ENCODE measurements at places on chromosomes 5 and 9.

GRCh38 chr5:54309691-54310432, 511 bp downstream of the ARL15 start:
- no peak for DNase-seq

- DNase-seq, result no peak
Observed at GRCh38 chr9:8844549-8844948, 1045.0 kb upstream of the DMAC1 start.

DNA sequence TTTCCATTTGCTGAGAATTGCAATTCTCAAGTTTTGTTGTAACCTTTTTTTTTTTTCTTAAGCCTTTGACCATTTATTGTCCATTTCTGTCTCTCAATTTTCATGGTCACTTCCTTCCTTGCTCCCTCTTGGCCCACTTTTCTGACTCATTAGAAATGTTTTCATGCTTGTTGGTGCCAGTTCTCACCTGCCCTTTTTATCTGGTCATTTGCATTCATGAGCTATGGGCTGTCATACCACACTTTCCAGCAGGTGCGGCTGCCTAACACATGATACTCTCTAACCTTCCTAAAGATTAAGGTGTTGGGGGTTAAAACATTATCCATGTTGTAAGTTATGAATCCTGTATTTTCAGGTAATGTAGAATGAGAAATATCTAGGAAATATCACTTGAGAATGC, 150.5 kb upstream of the TLX3 start:
- DNase-seq, result no peak

DNA sequence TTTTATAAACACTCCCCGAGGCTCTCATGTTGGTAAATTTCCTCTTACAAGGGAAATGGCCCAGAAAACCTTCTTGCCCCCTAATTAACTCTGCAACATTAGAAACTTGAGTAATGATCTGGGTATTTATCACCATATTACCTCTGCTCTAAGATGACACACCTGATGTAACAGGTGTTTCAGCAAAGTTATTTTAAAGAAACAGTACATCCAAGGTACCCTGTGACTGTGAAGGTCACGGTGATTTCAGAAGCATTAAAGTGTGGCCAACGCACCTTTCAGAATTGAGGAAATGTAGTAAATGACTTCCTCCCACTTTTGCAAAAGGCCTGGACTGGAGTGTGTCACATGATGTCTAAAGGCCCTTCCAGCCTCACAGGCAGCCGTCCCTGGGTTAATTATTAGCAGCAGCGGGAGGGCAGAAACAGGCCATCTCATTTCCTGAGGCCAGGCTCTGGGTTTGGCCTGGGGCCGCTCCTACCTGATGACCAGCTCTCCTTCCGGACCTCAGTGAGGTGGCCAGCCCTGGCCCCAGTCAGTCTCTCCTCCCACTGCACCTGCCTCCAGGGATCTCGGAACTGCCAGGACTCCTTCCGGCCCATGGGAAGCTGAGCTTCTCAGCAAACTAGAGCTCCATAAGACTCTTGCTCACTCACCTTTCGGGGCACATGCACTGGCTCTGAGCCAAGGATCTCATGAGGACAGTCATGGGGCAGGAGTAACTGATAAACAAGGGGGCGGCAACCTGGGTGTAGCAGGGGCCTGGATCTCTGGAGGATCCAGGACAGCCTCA, 20.7 kb downstream of the PTPN3 start:
- no peak for DNase-seq

GRCh38 chr5:55051357-55051756, 27.3 kb downstream of the GZMK start:
- no peak for DNase-seq

DNA sequence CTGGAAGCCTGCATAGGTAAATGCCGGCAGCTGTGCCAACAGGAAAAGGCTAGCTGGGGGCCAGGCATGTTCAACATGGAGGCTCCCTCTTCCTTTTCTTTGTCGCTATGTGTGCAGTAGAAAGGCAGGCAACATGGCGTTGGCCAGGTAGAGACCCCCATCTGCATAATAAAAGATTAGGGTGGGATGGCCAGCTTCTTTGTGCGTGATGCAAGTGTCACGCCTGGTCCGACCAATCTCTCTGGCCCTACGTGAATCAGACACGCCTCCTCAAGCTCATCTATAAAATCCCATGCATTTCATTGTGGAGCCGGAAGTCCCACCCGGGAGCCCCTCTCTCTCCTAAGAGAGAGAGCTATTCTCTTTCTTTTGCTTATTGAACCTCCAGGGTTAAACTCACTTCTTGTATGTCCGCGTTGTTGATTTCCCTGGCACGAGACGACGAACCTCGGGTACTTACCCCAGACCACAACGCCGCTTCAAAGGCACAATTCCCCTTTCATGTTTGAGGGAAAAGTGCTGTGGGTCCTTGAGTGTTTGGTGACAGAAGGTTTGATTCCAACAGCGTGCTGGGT, 25.0 kb upstream of the C5orf47 start:
- no peak for DNase-seq

- DNase-seq, result no peak
Observed at GRCh38 chr9:13215791-13216554, 63.5 kb downstream of the MPDZ start.

DNA sequence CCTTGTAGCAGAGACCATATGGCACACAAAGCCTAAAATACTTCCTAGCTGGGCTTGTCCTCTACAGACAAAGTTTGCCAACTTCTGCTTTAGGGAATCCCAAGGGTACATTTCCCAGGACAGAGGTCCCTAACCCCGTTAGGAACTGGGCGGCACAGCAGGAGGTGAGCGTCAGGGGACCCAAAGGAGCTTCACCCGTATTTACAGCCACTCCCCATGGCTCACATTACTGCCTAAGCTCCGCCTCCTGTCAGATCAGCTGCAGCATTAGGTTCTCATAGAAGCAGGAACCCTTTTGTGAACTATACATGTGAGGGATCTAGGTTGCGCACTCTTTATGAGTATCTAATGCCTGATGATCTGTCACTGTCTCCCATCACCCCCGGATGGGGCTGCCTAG, 88.5 kb upstream of the TRPM3 start:
- no peak for DNase-seq

DNA sequence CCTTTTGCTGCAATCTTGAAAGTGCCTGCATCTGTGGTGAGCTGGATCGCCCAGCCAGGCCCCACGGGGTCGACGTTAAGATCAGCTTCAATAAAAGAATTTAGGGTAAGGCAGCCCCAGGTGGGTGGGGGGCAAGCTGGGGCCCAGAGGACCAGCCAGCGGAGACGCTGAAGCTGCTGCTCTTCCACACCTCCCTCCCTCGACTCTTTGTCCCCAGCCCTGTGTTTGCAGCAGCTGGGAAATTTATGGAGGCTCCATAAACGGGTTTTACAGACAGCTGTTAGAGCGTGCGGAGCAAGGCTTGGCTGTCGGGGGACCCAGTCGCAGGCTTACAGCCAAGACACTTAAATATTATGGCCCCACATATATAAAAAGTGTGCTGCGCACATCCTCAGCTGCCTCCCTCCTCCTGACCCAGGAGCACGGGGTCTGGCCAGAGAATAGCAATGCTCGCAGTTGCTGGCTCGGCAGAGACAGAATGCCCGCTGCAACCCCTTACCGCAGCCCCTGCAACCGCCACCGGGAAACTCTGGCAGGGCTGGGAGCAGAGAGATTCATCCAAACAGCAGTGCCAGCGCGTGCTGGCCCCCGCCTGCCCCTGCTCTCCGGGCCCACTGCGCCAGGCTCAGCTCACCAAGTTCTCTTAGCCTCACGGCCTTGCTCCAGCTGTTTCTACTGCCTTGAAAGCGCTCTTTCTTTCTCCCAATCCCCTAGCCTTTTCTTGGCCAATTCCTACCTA, 28.4 kb upstream of the MVB12B start:
- DNase-seq, result no peak

- DNase-seq, result no peak
Observed at GRCh38 chr5:7087719-7088297, 308.1 kb upstream of the ADCY2 start.

- DNase-seq, result peak; percentile 50
Observed at GRCh38 chr9:130138171-130138653, 34.0 kb upstream of the NCS1 start.

Data from T1000 (cell line).